ENCODE measurements at places on chromosomes 2 and 18.

GRCh38 chr2:65566617-65567016, 134.2 kb upstream of the SPRED2 start:
- DNase-seq: no peak

GRCh38 chr2:3224681-3225080, 152.9 kb downstream of the EIPR1 start:
- DNase-seq: no peak

DNA sequence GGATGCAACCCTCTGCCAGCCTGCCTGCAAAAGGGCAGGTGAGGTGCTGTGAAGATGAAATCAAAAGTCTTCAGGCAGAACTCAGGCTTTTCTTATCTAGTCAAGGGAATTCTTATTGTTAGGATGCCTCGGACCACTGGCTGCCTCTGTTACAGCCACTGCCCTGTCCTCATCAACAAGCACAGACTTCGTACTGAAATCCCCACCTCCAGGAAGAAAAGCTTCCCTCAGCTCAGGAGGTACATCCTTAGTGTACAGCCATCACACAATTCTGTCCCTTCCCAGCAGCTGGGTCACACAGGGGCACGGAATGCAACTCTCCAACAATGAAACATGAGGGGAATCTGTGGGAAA, 10.1 kb upstream of the RNU4ATAC start:
- DNase-seq: no peak

DNA sequence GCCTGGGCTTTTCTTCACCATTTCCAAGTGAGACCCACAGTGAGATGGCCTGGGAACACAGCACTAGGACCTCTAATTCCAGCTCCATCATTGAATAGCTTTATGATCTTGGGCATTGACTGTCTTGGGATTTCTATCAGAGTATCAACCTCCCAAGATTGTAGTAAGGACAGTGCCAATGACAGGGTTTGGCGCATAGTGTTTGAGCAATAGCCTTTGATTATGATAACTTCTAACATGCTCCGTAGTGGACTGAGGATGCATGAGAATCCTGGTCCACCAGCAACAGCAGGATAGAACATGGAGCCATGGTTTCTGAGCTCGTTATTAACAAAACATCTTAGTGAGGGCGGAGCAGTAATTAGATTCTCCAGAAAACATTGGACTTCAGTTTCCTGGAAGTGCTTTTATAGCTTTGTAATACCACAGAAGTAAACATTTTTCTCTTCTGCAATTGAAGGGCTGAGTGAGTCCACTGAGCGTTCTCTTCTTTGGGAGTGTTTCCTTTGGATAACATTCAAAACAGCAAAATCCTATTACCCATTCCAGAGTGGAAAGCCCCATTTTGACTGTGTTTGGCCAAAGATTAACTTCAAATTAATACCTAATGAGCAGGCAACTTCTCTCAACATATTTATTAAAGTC, 63.7 kb downstream of the IL1R2 start:
- DNase-seq: no peak

- no peak for DNase-seq
These were observed 133.6 kb downstream of the ALK start for GRCh38 chr2:29787473-29788465.
